ENCODE measurements at places on chromosomes 5 and 9.

DNA sequence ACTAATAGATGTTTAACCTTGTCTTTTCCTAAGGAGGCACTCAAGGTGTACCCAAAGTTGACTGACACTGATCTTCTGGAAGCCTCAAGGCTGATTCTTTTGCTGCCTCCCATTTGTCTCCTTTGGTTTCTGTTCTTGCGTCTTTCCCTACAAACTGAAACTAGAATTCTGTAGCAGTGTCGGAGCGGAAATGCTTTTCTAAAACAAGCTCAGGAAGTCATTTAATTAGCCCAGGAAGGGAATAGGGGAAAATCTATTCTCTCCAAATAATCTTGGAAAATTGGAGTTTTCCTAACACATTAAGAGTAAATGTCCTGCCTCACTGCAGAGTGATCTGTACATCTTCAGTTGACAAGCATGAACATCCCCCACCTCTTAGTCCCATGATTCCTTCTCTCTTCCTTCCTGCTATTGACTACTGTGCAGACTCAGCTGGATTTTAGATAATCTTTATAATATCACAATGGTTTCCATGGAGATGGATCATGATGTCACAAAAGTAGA, 182.7 kb downstream of the NR3C1 start:
- no peak for DNase-seq

GRCh38 chr5:67033880-67034651, 162.5 kb downstream of the CD180 start:
- DNase-seq, result no peak

DNA sequence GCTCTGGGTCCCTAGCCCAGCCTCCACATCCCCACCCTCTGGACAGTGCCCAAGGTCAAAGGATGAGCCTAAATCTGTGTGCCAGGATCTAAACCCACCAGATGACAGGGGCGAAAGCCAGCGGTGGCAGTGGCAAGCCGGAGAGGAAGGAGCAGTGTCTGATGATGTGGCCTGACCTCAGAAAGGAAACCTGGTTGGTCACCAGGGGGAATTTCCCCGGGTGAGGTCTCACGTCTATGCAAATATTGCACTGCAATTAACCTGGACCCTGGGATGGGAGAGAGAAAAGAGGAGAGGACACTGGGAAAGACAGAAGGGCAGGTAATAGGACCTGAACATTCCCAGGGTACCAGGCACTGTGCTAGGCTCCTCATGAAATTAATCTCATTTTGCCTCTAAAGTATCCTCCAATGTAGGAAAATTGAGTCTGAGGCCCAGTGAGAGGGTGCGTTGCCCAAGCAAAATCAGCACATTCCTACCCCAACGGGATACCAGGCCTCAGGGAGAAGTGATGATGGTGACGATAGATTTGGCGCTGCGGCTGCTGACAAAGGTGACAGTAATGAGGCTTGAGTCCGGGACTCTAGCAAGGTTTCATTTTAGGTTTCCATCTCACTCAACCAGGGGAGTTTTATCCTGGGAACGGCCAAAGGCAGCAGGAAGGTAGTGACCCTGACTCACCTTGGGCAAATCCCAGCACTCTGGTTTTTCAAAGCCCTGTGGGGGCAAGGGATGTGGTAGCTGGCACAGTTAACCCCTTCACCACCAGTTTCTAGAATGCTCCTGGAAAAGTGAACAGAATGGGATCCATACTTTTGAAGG, 13.4 kb upstream of the TNIP1 start:
- DNase-seq, result no peak

- no peak for DNase-seq
Measured at GRCh38 chr5:148912714-148913398, 86.4 kb downstream of the ADRB2 start.

GRCh38 chr5:108546939-108547338, 165.0 kb upstream of the FBXL17 start:
- DNase-seq, result no peak

DNA sequence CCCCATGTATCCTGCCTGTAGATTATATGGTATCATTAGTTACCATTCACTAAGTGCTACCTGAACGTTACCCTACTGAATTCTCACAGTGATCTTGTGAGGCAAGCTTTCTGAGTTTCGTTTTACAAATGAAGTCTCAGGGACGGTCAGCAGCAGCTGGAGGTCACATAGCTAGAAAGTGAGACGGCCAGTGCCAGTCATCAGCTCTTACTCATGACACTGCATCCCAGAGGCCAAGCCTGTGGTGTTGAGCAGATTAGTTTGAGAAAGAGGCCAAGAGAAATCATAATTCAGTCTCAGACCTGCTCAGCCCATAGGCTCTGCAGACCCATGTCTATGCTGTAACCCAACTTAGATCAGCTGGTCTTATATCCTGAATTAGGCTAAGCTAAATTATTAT, 95.7 kb upstream of the EGFLAM start:
- no peak for DNase-seq

DNA sequence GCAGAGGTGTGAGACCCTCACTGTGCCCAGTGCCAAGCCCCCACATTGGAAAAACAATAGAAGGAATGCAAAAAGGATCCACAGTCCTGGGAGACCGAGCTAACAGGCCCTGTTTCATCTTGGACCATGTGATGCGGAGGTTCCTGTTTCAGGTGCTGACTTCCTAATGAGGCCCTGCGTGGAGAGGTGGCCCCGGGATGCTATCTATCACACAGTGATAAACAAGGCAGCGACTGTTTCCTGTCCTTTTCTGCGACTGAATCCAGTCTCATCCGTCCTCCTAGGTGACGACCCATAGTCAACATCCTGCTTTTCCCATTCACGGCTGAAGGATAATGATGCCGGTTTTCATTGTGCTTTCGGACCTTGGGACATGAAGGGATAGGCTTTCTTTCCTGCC, 56.4 kb upstream of the BOD1 start:
- no peak for DNase-seq

GRCh38 chr5:158135682-158136179, 276.8 kb upstream of the CLINT1 start:
- DNase-seq, result no peak

DNA sequence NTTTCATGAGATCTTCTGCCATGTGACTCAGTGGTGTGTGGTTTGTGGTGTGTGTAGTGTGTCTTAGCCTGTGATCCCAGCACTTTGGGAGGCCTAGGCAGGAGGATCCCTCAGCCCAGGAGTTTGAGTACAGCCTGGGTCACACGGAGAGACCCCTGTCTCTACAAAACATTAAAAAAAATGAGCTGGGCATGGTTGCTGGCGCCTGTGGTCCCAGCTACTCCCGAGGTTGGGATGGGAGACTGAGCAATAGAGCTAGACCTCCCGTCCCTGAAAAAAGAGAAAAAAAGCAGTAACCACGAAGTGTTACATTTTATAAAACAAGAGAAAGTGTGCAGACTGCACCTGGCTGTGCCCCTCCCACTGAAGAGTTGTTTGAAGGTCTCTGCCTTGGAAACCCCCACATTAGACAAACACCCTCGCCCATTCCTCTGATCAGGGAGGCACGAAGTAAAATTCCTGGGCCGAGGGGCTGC, 21.2 kb upstream of the RNU6ATAC start:
- no peak for DNase-seq

- DNase-seq, result no peak
Measured at GRCh38 chr5:148446611-148447010, 62.9 kb downstream of the FBXO38 start.

DNA sequence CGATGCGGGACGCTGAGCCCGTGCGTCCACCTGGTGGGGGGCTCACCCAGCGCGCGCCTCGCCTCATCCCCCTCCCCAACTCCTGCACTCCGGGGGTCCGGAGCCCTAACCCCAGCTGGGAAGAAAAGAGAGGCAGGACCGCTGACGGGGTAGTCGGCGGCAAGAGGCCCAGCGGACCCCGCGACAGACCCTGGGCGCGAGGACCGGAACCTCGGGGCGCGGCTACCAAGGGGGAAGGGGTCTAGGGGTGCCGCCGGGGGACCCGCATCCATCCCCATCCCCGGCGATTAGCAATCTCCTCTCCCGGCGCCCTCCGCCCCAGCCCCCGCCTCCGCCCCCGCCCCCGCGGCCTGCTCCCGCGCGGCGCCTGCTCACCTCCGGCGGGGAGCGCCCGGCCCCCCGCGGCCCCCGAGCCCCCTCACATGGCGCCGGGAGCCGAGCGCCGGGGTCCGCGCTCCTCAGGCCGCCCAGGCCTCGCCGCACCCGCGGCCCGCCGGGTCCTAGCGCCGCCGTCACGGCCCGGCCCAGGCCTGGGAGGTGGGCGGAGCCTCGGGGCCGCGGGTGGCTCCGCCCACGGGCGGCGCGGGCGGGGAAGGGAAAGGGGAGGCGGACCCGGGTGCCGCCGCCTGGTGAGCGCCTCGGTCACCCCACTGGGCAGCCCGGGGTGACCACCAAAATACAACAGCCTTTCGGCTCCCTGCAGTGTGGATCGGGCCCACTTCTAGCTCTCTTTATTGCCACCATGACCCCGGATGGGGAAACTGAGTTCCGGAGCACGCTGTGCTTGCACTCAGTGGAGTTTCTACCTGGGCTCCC, at the start of gene ST6GALNAC6:
Gene ST6GALNAC6, minus strand, starts transcription at position 476 of the 816 bp plus-strand sequence. CDS start 1,622 bp downstream, outside the sequence.
- peak; percentile 56 for DNase-seq

DNA sequence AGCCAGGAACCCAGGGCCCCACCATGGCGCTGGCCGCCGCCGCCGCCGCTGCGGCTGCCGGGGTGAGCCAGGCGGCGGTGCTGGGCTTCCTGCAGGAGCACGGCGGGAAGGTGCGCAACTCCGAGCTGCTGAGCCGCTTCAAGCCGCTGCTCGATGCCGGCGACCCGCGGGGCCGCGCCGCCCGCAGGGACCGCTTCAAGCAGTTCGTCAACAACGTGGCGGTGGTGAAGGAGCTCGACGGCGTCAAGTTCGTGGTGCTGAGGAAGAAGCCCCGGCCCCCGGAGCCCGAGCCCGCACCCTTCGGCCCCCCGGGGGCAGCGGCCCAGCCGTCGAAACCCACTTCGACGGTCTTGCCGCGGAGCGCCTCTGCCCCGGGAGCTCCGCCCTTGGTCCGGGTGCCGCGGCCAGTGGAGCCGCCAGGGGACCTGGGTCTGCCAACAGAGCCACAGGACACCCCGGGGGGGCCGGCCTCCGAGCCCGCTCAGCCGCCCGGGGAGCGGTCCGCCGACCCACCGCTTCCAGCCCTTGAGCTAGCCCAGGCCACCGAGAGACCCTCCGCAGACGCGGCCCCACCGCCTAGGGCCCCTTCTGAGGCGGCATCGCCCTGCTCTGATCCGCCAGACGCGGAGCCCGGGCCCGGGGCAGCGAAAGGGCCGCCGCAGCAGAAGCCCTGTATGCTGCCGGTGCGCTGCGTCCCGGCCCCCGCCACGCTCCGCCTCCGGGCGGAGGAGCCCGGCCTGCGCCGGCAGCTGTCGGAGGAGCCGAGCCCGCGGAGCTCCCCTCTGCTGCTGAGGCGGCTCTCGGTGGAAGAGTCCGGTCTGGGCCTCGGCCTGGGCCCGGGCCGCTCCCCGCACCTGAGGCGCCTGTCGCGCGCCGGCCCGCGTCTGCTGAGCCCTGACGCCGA, 749 bp downstream of the SOWAHA start:
- no peak for DNase-seq

- no peak for DNase-seq
Measured at GRCh38 chr5:129046151-129046550, 48.4 kb upstream of the ISOC1 start.

DNA sequence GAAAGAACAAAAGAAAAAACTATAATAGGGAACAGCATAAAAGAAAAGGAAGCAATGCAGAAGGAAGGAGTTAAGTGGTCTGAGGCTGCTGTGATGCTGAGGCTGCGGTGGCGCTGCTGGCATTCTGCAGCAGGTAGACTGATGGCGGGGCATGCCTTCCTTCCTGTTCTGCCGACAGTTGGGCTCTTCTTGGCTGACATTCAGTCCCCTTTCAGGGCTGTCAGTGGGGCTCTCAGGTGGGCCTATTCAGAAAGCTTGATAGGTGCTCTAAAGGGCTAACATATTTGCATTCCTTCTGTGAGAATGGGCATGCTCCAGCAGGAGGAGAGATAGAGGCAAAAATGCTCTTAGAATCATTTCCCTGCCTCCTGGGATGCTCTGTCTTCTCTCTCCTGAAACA, 5.1 kb upstream of the CLINT1 start:
- no peak for DNase-seq

DNA sequence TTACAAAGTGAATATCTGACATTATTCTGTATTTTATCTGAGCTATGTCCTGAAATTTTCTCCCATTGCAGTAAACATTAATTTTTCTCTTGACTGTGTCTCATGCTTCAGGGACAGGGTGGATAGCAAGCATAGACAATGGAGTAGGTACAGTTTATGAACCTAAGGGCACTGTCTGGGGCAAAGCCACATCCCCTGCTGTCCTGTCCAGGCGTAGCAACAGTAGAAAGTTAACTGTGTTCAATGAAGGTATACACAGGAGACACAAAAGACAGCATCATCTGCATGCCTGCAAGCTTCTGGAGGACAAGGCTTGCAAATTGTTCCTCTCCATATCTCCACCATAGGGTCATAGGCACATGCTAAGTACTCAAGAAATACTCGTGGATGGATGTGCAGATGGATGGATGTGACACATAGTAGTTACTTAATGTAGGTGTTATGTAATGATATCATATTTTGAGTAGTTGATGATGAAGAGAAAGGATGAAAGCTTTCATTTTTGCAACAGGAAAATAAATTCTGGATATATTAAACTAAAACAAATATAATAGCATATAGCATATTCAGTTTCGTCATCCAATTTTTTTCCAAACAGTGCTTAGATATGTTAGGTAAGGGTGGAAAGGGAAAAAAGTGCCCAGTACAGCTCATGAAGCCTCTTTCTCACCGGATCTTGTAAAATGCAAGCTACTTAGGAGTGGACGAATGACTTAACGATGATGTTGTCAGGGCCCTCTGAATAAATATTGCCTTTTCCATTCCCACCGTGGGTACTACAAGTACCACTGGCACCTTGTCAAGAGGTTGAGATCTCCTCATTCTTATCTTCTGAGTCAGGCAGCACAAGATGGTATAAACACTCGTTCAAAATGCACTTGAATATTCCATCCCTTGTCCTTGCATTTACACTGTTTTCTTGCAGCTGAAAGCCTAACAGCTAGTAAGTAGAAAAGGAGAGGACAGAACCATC, 19.9 kb upstream of the ZSWIM6 start:
- DNase-seq, result no peak

- no peak for DNase-seq
Measured at GRCh38 chr5:131436081-131436480, 172.2 kb downstream of the CDC42SE2 start.

- DNase-seq, result no peak
Measured at GRCh38 chr5:33903118-33903517, 11.3 kb upstream of the ADAMTS12 start.
